Chondrocyte (in vitro differentiated cells): ENCODE measurements at places on chromosomes 3 and 15. TPM values are rescaled to one million over a fixed set of nuclear protein-coding genes. Genes with fewer than 3 reads are reported as not detected.
A peak's percentile ranks its signal among the peaks of the same experiment; 100 is the strongest.

Gene FRMD5
- total RNA-seq = 0.31 to 1.6 TPM (median 1.5 TPM) in 3 replicates

- no peak overlapping the region for H3K4me3 ChIP-seq
- DNase-seq = no peak
- H3K36me3 ChIP-seq = no peaks in the 10 kb centered on the region
- H3K27me3 ChIP-seq = no peaks in the 10 kb centered on the region
- no peaks in the 10 kb centered on the region for H3K4me1 ChIP-seq
Measured at GRCh38 chr3:196195664-196196265, 15.4 kb downstream of the ZDHHC19 start.

Gene CTSH
- total RNA-seq = 12.0 to 22.5 TPM (median 22.0 TPM) in 3 replicates

GRCh38 chr15:60511351-60512031 is 32.5 kb upstream of the ICE2 start:
- no peak overlapping the region for H3K4me3 ChIP-seq
- no peaks in the 10 kb centered on the region for H3K27me3 ChIP-seq
- H3K36me3 ChIP-seq = peaks cover 13% of the 10 kb centered on the region
- DNase-seq = peak; percentile 88
- peaks cover 10% of the 10 kb centered on the region for H3K4me1 ChIP-seq

GRCh38 chr3:120648290-120648689 is 33.7 kb downstream of the HGD start:
- H3K27ac ChIP-seq = no peak overlapping the region
- H3K36me3 ChIP-seq = no peaks in the 10 kb centered on the region
- no peak for DNase-seq
- peaks cover 40% of the 10 kb centered on the region for H3K4me1 ChIP-seq
- no peaks in the 10 kb centered on the region for H3K27me3 ChIP-seq

- peak overlapping the region; percentile 11 for H3K4me3 ChIP-seq
- H3K36me3 ChIP-seq = no peaks in the 10 kb centered on the region
- DNase-seq = no peak
- peaks cover 32% of the 10 kb centered on the region for H3K4me1 ChIP-seq
- H3K27me3 ChIP-seq = peaks cover 1% of the 10 kb centered on the region
- H3K27ac ChIP-seq = peak overlapping the region; percentile 78
Measured at GRCh38 chr3:141707741-141708203, 30.3 kb upstream of the RNF7 start.

DNA sequence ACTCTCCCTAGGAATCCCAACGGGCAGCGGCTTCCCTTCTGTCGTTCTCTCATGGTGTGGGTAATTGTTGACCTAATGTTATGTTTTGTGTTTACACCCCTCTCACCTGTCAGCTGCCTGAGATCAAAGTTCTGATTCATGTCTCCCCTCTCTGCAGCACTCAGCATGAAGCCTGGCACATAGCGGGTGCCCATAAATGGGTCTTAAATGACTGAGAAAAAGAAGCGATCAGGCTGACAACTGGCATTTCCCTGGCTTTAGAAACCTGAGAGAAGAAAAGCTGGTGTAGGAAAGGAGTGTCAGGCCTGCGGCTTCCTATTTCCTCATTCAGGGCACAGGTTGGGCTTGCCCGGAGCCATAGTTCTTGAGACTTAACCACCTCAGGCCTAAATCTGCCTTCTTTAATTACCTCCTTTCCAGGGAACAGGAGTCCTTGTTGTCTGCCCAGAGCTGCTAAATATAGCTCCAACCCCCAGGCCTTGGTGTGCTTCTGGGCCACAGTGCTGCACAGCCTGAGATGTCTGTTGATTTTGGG is 31.8 kb downstream of the LPP start:
- DNase-seq = no peak
- no peaks in the 10 kb centered on the region for H3K27me3 ChIP-seq
- peak overlapping the region; percentile 90 for H3K27ac ChIP-seq
- H3K4me3 ChIP-seq = peak overlapping the region; percentile 2
- peaks cover 66% of the 10 kb centered on the region for H3K4me1 ChIP-seq
- H3K36me3 ChIP-seq = no peaks in the 10 kb centered on the region

DNA sequence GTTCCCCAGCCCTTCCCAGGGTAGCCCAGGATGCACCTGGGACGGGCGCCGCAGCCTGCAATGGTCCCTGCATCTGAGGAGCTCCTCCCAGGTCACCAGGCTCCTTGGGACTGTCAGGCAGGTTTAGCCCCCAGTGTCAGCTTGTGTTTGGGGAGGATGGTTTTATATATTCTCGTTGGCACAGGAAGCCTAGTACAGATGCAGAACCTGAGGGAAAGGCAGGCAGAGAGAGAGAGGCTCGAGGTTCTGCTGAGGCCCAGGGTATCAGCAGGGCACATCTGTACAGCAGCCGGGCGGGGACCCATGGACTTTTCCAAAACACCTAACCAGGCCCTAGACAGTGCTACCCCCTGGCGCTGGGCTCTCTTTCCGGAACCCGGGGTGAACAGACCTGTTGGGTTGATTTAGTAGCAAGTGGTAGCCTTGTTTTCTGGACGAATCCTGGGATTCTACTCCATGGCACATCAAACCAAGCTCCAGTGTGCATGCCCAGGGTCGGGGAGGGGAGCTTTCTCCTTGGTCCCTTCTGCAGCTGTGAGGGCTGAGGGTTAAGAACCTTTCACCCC is 8.6 kb downstream of the PAK6 start:
- H3K4me1 ChIP-seq = no peaks in the 10 kb centered on the region
- no peaks in the 10 kb centered on the region for H3K36me3 ChIP-seq
- no peak overlapping the region for H3K27ac ChIP-seq
- peak; percentile 74 for DNase-seq

- H3K27me3 ChIP-seq = no peaks in the 10 kb centered on the region
- H3K27ac ChIP-seq = peak overlapping the region; percentile 4
- H3K4me1 ChIP-seq = peaks cover 48% of the 10 kb centered on the region
- peak overlapping the region; percentile 93 for H3K4me3 ChIP-seq
- no peaks in the 10 kb centered on the region for H3K36me3 ChIP-seq
Measured at GRCh38 chr15:39783244-39783820, 691 bp upstream of the FSIP1 start.

Gene ACKR2
- total RNA-seq = 0.41 to 1.2 TPM (median 1.0 TPM) in 3 replicates

Gene NPAP1
- total RNA-seq = not detected in 3 replicates

DNA sequence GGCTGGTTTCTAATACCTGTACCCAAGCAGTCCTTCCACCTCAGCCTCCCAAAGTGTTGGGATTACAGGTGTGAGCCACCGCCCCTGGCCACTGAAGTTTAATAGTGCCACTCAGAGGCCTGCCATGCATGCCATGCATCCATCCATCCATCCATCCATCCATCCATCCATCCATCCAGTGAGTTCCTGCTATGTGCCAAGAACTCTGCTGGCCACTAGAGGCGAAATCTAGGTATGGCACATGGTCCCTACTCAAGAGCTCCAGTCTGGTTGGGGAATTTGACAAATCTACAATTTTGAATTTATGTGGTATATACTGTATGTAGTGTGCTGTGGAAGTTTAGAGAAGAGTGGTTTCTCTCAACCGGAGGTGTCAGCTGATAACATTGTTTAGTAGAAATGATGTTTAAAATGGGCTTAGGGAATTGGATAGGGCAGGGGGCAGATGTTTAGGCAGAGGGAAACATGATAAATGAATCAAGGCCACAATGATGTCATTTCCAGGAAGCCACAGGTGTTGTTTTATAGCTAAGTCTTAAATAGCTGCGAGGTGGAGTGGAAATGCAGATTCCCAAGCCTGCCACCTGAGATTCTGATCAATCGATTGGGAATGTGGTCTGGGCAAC is 384.4 kb upstream of the C2CD4B start:
- no peak overlapping the region for H3K4me3 ChIP-seq
- peaks cover 3% of the 10 kb centered on the region for H3K36me3 ChIP-seq
- no peak overlapping the region for H3K27ac ChIP-seq

DNA sequence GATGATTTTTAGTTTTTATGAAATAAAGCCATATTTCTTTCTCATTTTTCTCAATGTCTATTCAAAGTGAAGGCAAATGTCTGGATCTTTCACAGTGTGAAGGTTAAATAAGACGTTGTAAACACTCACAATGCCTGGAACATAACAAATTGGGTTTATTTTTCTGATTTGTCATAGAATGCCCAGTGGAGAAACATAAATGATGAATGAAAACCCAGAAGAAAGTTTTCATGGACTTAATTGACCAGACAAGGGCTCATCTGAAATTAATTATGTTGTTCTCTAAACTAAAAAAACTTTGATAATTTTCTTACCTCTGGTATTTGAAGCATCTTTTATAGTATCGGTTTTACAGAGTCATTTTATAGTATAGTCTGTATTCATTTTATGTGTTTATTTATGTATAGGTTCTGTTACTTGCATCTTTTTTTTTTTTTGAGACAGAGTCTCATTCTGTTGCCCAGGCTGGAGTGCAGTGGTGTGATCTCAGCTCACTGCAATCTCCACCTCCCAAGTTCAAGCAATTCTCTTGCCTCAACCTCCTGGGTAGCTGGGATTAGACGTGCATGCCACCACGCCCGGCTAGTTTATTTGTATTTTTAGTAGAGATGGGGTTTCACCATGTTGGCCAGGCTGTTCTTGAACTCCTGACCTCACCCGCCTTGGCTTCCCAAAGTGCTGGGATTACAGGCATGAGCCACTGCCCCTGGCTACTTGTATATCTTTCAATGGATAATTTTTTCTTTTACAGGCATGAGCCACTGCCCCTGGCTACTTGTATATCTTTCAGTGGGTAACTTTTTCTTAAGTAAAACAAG is 15.1 kb upstream of the BNIP2 start:
- no peak for DNase-seq
- H3K4me3 ChIP-seq = no peak overlapping the region
- H3K27me3 ChIP-seq = peaks cover 29% of the 10 kb centered on the region
- H3K36me3 ChIP-seq = no peaks in the 10 kb centered on the region
- no peaks in the 10 kb centered on the region for H3K4me1 ChIP-seq
- H3K27ac ChIP-seq = no peak overlapping the region

Gene HACD2
- total RNA-seq = 78.4 to 106 TPM (median 79.0 TPM) in 3 replicates

DNA sequence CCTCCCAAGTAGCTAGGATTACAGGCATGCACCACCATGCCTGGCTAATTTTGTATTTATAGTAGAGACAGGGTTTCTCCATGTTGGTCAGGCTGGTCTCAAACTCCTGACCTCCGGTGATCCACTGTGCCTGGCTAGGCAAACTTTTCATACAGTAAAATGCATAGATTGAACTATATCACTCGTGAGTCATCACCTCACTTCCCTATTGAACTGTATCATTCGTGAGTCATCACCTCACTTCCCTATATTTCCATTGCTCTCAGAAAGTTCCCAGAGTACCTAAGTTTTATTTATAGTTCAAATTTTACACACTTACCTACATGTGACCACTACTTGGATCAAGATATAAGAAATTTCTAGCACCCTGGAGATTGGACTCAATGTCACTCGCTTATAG is 73.6 kb upstream of the ACAD9 start:
- H3K4me1 ChIP-seq = peaks cover 45% of the 10 kb centered on the region
- no peaks in the 10 kb centered on the region for H3K27me3 ChIP-seq
- no peak overlapping the region for H3K4me3 ChIP-seq
- DNase-seq = no peak
- peaks cover 28% of the 10 kb centered on the region for H3K36me3 ChIP-seq
- H3K27ac ChIP-seq = peak overlapping the region; percentile 46

DNA sequence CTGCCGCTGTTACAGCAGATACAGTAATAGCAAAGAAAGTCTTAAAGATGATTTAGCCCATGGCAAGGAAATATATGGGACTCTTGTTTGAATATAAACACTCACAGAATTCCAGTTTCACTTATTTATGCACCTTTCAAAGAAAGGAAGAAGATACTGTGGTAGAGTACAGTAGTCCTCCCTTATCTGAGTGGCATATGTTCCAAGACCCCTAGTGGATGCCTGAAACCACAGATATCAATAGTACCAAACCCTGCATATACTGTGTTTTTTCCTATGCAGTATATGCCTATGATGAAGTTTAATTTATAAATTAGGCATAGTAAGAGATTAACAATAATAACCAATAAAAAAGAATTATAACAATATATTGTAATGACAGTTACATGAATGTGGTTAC is 8.2 kb downstream of the MAP2K1 start:
- H3K27ac ChIP-seq = no peak overlapping the region
- H3K36me3 ChIP-seq = no peaks in the 10 kb centered on the region
- H3K4me3 ChIP-seq = no peak overlapping the region
- no peaks in the 10 kb centered on the region for H3K27me3 ChIP-seq

GRCh38 chr3:135178566-135178965 is 383.5 kb downstream of the EPHB1 start:
- no peak overlapping the region for H3K4me3 ChIP-seq
- no peak overlapping the region for H3K27ac ChIP-seq
- H3K4me1 ChIP-seq = no peaks in the 10 kb centered on the region
- H3K36me3 ChIP-seq = no peaks in the 10 kb centered on the region

GRCh38 chr3:155744626-155745324 is at the start of gene PLCH1:
PLCH1 (minus strand) TSS chr3:155745071; CDS start chr3:155704224, 40,847 bp downstream.
- H3K4me3 ChIP-seq = peak within 1 kb of the TSS; percentile 90
- H3K4me1 ChIP-seq = peaks cover 28% of the 10 kb centered on the region
- no peak within 1 kb of the TSS for H3K27ac ChIP-seq

GRCh38 chr15:71455878-71456277 is 340.6 kb downstream of the THSD4 start:
- H3K4me1 ChIP-seq = peaks cover 5% of the 10 kb centered on the region
- DNase-seq = no peak
- H3K36me3 ChIP-seq = no peaks in the 10 kb centered on the region
- no peak overlapping the region for H3K27ac ChIP-seq
- no peak overlapping the region for H3K4me3 ChIP-seq
- H3K27me3 ChIP-seq = no peaks in the 10 kb centered on the region

Gene PLOD2
- 208 to 249 TPM (median 212 TPM) in 3 replicates for total RNA-seq

GRCh38 chr3:123279121-123279520 is 77.4 kb downstream of the SEC22A start:
- no peaks in the 10 kb centered on the region for H3K27me3 ChIP-seq
- peaks cover 3% of the 10 kb centered on the region for H3K36me3 ChIP-seq
- peak; percentile 52 for DNase-seq
- H3K4me3 ChIP-seq = no peak overlapping the region
- no peak overlapping the region for H3K27ac ChIP-seq
- H3K4me1 ChIP-seq = no peaks in the 10 kb centered on the region
